ENCODE measurements at places on chromosomes 6 and 20.

- DNase-seq: no peak
Observed at GRCh38 chr6:158152659-158153058, 15.4 kb downstream of the SERAC1 start.

DNA sequence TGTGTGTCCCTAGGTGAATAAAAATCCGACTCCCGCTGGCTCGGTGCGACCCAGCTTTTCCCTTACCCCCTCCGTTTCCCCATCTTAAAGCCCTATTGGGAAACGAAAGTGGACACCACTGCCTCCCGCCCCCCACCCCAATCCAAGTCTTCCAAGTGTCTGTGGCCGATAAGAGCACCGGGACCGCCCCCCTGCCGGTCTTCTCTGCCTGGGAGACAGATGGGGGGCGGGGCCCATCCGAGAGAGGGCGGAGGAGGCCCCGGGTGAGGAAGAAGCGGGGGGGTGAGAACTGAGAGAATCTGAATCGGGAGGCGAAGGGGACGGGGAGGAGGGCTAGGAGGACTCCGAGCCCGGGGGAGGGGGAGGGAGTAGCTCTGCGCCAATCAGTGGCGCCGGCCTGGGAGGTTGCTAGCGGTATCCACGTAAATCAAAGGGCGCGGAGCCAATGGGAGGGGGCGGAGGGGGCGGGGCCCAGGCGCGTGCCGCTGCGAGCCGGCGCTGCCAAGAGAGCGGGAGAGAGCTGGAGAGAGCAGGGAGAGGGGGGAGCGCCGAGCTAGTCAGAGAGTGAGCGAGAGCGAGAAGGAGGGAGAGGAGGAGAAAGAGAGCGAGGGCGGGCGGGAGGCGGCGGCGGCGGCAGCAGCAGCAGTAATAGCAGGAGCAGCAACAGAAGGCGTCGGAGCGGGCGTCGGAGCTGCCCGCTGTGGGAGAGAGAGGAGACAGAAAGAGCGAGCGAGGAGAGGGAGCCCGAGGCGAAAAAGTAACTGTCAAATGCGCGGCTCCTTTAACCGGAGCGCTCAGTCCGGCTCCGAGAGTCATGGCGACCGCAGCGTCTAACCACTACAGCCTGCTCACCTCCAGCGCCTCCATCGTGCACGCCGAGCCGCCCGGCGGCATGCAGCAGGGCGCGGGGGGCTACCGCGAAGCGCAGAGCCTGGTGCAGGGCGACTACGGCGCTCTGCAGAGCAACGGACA lies at the start of gene POU3F2:
Gene POU3F2 (plus strand): TSS at position 515 of the 972 bp plus-strand sequence. CDS start 300 bp downstream, at position 815.
- DNase-seq: peak; percentile 59

DNA sequence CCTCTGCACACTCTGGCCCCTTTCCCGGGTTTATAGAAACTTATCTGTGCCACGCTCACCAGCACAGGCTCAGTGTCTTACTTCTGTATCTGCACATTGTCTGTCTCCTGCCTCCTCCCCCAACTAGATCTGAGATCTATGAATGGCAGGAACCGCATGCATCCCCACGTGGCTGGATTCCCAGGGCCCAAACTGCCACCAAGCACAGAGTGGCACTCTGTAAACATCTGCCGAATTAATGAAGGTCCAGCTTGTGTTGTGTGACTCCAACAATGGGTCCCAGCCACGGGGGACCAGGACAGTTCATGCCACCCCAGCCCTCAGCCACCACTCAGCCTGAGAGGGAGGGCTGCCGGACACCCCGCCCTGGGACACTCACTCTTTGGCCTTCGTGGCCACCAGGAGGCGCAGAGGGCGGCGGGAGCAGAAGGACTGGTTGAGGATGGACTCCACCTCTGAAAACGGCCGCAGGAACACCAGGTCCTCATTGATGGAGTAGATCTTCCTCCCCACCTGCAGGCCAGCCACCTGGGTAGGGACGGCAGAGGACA lies 171.1 kb downstream of the PREX1 start:
- no peak for DNase-seq

DNA sequence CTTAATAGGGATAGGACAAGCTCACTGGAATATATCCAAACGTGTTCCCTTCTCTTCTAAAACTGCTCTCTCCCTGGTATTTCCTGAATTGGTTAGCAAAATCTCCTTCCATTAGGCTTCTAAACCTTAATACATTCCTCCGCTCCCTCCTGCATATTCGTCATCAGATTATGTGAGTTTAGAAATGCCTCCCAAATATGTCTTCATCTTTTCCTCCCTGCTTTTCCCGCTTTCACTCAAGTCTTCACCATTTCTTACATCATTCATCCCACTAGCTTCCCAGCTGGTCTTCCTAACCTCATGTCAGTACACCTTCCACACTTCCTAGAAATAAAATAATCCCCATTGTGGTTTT lies 26.9 kb downstream of the SLC22A16 start:
- DNase-seq: no peak

GRCh38 chr6:168545428-168545827 lies 104.4 kb downstream of the SMOC2 start:
- DNase-seq: no peak

DNA sequence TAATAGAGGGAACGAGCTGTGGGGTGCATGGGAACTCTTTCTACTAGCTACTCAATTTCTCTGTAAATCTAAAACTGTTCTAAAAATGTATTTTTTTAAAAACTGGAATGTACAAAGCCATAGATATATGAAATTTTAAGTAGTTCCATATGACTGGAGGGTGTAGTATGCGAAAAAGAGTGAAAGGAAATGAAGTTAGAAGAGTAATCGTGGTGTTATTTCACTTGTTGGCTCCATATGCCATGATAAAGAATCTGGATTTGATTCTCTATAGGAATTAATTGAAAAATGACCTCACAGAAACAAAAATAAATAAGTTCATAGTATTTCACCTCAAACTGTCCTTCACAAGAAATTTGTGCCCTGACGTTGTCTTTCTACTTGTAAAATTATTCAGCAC lies 500.2 kb downstream of the TENT5A start:
- DNase-seq: no peak

GRCh38 chr6:161085246-161085645 lies 93.7 kb downstream of the MAP3K4 start:
- DNase-seq: no peak
